ENCODE measurements at places on chromosomes 1 and 21.

- peak; percentile 68 for DNase-seq
These were observed 7.0 kb downstream of the HSPG2 start for GRCh38 chr1:21930080-21930571.

DNA sequence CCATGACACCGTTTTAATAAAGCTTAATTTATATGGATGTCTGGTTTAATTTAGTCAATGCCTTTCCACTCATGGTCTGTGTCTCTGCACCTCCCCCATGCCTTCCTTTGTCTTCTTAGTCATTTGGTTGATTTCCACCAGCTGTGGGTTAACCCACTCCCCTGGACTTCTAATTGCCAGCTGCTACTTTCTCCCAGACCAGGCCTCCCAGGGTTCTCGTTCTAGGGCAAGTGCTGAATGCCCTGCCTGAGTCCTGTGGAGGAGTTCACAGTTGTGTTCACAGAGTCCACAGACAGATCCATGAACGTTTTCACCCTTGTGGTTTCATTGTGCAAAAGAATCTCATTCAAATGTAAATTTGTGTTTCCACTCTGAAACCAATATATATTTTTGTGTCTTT is 243.4 kb downstream of the NUF2 start:
- DNase-seq = no peak

DNA sequence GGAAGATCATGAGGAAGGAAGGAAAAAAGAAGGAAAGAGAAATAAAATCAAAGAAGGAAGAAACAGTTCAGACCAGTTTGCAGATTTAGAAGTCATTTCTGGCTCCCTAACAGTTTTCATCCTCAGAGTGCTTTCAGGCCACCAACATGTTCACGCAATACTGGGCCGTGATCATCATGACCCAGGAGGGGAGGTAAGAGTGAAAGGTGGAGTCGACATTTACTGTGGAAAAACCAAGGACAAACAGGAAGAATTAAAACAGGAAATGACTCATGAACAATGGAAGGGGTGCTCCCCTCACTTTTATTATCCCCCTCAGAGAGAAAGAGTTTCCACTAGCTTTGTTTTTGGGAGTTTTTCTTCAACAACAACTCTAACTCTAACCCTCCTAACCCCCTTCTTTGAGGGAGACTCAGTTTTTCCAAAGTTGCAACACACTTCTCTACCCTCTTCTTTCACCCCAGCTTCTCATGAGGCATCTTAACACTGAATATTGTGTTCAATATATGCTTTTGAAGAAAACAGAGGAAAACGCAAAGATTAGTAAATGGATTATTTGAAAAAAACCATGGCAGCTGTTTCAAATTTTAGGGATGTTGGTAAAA is 60.4 kb downstream of the VANGL2 start:
- no peak for DNase-seq

GRCh38 chr1:10637400-10637799 is 159.0 kb downstream of the CASZ1 start:
- no peak for DNase-seq

GRCh38 chr1:9715536-9716226 is 64.2 kb downstream of the PIK3CD start:
- no peak for DNase-seq

Data from heart left ventricle (tissue), 16 donors.